ENCODE measurements at places on chromosomes 3 and 15. TPM values are rescaled to one million over a fixed set of nuclear protein-coding genes. Genes with fewer than 3 reads are reported as not detected.
A peak's percentile ranks its signal among the peaks of the same experiment; 100 is the strongest.

UQCC5 gene
- 13.9 TPM for total RNA-seq

GRCh38 chr15:20407553-20407952 is 134.0 kb downstream of the GOLGA6L6 start:
- no peak for DNase-seq

RASGRF1 gene
- not detected for total RNA-seq

DNA sequence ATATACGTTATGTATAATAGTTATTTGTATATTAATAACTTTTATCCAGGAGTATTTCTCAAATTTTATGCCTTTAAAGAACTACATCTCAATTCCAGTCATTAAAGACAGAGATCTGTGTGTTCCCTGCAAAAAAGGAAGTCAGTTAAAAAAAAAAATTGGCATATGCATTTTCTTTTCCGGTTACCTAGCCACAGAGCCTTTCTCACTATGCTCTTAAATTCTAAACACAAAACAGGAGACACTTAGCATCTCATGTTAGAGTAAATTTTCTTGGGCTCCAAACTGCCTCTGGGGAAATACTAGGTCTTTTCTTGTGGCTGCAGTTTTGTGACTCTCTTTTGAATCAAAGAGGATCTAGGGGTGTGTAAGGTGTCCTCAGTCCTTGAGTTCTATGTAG is 105.9 kb downstream of the KCNH8 start:
- DNase-seq, result no peak

GRCh38 chr3:8559351-8559750 is 57.7 kb downstream of the LMCD1 start:
- DNase-seq, result no peak

DNA sequence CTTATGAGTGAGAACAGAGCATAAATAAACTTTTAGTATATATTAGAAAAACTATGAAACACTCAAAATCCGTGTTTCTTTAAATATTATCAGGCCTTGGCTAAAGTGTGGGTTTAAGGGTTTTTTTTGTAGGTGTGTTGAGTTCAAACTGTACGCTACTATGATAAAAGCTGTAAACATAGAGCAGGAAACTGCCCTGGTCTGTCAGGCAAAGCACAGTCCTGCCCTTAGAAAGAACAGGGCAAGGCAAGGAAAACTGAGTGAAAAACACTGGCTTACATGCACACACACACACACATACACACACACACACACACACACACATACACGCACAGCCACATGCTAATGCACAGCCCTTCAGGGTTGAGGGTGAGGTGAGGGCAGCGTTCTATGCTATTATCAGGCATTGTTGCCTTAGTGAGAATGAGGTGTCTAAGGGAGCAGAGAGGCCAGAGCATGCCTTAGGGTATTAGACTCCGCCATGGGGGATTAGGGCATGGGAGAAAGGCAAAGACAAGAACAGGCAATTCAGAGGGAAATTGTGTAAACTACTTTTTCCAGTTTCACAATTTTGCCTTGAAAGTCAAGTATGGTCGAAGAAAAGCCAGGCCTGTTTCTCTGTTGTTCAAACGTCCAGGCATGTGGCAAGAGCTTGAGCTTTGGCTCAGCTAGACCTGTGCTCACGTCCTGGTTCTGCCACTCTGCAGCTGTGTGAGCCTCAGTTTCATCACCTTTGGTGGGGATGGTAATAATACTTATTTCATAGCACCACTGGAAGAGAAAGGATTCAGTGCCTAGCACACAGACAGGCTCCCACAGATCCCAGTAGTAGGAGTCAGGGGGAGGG is 36.3 kb upstream of the TPM1 start:
- DNase-seq, result no peak

DUOXA1 gene
- not detected for total RNA-seq

- peak; percentile 47 for DNase-seq
These were observed 67.2 kb downstream of the CACNA2D2 start for GRCh38 chr3:50436114-50436674.

CCK gene
- total RNA-seq, result 0.42 TPM

GPR156 gene
- total RNA-seq, result 1.7 TPM

- DNase-seq, result no peak
These were observed 30.4 kb downstream of the ZNF662 start for GRCh38 chr3:42936157-42936981.

LTF gene
- total RNA-seq, result not detected

DNA sequence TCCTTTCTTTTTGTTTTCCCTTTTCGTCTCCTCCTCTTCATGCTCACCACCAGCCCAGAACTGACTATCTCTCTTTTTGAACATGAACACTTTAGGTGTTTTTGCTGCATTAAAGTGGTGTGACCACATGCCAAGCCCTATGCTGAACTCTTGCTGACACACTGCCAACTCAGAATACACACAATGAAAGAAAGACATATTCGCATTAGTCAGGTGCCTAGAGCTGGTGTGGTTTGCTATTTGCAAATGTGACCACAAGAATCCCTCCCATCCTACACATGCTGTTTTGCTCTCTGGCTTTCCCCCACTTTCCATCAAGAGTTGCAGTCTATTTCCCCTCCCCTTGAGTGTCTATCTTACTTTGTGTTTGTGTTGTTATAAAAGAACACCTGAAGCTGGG is 967.8 kb upstream of the CFAP20DC start:
- DNase-seq, result no peak

THUMPD3 gene
- total RNA-seq, result 65.4 TPM

DNA sequence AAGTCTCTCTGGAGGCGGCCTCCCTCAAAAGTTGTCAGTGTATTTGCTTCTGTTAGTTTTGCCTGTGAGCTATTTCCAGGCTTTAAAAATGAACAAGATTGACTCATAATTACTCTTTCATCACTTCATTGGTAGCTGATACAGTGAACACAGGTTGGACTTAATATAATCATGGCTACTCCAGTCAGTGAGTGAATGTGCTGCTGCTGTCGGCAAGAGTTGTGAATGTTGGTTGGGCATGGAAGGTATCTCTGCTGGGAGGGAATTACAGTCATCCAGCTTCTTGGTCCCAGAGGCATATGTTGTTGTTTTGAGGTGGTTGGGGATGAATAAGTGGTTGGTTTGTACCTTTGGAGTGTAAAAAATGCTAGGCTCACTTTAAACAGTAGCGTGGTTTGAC is 11.5 kb downstream of the TCF12 start:
- DNase-seq, result no peak

MCCC1 gene
- 32.3 TPM for total RNA-seq

- DNase-seq, result no peak
These were observed 119.4 kb upstream of the NPHP3 start for GRCh38 chr3:132841621-132842020.

TTC23 gene
- 14.2 TPM for total RNA-seq

DNA sequence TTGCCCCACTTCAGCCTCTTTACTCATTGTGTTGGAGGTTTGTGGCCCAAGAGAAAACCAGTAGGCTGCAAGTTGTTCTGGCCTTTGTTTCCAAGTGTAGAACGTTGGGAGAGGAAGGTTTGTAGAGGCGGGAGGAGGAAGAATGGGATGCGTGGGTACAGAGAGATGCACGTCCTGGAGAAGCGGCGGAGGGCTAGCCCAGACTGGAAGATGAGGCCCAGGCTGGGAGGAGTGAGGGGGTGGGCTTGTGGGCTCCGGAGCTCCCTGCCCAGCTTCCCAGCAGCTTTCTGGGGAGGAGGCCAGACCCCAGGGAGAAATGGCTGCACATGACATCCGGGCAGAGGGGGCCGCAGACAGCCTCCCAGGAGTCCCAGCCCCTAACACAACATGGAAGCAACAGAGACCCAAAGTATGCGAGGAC is 5.3 kb downstream of the PLA2G4F start:
- DNase-seq, result no peak

GRCh38 chr3:107224026-107224596 is 153.1 kb upstream of the CCDC54 start:
- no peak for DNase-seq

DNA sequence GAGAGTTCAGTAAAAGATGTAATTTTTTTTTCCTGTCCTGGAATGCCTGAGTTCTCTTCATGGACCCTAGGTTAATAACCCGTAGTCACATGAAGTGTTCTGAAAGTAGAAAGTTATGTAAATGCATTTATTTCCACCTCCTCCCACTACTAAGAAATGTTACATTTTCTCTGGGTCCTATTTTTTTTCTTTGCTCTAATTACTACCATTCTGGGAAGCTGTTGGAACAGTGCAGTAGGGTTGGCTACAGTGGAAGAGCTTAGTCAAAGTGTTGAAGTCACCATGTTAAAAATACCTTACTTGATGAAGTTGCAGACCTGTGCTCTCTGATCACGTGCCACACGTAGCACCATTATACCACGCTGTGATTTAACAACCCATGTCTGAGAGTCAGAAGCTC is 153.8 kb upstream of the TSC22D2 start:
- no peak for DNase-seq

ZNF385D gene
- not detected for total RNA-seq

DNA sequence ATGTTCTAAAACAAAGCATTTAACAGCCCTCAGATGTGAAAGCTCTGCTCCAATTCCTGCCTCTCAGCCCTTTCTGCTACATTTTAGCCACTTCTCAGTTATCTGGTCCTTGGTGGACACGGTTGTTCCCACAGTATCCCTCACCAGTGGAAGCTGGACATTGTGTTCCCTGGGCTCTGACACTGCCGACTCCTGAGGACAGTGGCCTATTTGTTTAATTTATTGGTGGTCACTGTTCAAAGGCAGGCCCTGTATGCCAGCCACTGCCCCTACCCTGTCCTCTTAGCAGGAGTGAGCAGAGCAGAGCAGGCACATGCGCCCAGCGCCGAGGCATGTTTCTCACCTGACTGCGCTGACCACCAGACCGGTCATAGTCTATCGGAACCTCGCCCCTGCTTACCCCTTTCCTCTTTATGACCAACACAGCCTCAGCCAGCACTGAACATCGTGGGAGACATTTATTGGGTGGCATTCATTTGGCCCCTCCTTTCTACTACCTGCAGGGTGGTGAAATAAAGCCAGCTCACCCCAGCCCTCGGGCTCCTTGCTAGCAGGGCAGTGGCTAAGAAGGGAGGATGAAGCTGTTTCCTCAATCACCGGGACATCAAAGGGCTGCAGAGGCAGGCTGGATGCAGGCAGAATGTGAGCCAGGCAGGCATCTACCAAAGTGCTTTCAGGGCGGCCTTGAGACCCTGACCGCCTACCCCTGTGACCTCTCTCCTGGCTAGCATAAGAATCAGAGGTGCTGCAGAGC is 54.3 kb upstream of the HACD2 start:
- no peak for DNase-seq

DNA sequence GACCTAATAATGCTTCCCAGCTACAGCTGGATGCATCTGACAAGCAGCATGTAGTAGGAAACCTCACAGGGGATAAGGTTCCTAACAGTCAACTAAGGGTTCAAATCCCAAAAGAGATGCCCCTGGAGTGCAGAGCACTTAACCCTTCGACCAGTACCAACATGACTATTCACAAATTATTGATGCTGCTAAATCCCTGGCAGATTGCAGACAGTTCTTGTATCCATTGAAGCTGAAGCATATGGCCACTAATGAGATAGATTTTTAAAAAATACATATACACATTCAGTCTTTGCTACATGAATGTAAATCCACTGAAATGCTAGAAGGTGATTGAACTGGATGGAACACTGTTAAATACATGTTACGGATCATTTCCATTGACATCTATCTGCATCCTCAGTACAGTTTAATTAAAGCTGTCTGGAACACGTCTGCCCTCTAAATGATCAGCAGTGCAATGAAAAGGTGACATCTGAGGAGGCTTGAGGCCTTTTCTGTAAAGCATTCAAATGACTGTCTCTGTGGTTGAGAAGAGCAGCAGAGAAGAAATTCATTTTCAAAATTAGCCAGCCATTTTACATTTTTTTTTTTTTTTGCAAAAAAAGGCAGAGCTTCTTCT is 19.5 kb upstream of the NANOGP8 start:
- DNase-seq, result no peak

DNA sequence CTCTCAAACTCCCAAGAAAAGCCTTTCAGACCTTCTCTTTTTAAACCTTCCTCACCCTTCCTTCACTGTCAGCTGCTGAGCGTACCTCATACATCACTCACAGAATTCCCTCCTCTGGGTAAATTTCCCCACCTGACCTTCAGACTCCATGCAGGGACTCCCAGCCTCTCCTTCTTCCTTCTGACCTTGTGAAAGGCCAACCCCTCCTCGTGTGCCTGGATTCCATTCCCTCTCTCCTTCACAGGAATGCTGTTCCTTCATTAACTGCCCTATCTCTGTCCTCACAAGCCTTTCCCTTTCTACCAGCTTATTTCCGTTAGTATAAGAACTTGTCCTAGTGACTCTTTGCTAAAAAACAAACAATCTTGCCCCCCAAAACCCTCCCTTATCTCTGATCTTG is 69.7 kb upstream of the MME start:
- no peak for DNase-seq

DHX36 gene
- 52.2 TPM for total RNA-seq

PLA2G4D gene
- not detected for total RNA-seq

DNA sequence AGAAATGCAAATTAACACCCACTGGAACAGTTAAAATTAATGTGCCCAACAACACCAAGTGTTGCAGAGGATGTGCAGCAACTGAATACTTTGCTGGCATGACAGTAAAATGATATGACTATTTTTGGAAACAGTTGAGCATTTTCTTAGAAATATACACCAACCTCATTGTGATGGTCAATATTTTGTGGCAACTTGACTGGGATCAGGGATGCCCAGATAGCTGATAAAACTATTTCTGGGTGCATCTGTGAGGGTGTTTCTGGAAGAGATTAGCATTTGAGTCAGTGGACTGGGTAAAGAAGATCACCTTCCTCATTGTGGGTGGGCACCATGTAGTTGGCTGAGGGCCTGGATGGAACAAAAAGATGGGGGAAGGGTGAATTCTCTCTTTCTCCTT is 57.9 kb downstream of the RPLP1 start:
- DNase-seq, result no peak

- DNase-seq, result no peak
These were observed 9.3 kb downstream of the BCHE start for GRCh38 chr3:165827883-165828282.

ADCY5 gene
- not detected for total RNA-seq

ADAMTS7 gene
- 1.1 TPM for total RNA-seq

FOXB1 gene
- total RNA-seq, result 0.06 TPM

- no peak for DNase-seq
These were observed 5.4 kb upstream of the IREB2 start for GRCh38 chr15:78432664-78433063.

DNA sequence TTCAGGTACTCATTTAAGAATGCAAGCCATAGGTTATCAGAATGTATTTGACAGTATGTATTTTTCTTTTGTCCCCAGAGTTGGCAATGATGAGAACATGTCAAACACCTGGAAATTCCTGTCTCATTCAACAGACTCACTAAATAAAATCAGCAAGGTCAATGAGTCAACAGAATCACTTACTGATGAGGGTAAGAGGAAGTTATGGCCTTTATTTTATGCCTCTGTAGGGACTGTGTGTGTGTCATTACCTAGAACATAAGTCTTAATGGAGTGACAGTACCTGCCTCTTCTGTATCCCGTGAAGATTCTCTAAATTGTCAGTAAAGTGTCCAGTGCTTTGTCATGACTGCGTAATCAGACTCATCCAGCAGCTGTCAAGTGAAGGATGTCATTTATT is 77.5 kb downstream of the KLHL25 start:
- DNase-seq, result no peak

IL5RA gene
- total RNA-seq, result 0.80 TPM

- no peak for DNase-seq
These were observed 72.7 kb upstream of the FAM174B start for GRCh38 chr15:92728266-92728665.

DCP1A gene
- total RNA-seq, result 18.0 TPM

NEK10 gene
- 0.29 TPM for total RNA-seq

- no peak for DNase-seq
These were observed 35.9 kb downstream of the CFAP91 start for GRCh38 chr3:119738741-119739140.

Measured in Daoy (cell line).